A549 treated with Mapracorat at 1 μM for 4 hours (cell line): ENCODE measurements at places on chromosomes 1 and 21. TPM values are rescaled to one million over a fixed set of nuclear protein-coding genes. Genes with fewer than 3 reads are reported as not detected.

The SMCP gene
- not detected in 5 replicates for total RNA-seq

The RPL11 gene
- 1,312 to 1,595 TPM (median 1,410 TPM) in 5 replicates for total RNA-seq

The CELA3A gene
- total RNA-seq: not detected in 5 replicates

The APCS gene
- total RNA-seq: not detected in 5 replicates

The DNAJC16 gene
- total RNA-seq: 4.0 to 8.0 TPM (median 4.4 TPM) in 5 replicates

The SFN gene
- 503 to 710 TPM (median 599 TPM) in 5 replicates for total RNA-seq
